ENCODE measurements at places on chromosomes 4 and X. TPM values are rescaled to one million over a fixed set of nuclear protein-coding genes. Genes with fewer than 3 reads are reported as not detected.

GRCh38 chrX:74536832-74537371, 77.5 kb downstream of the RLIM start:
- no peak for DNase-seq

- no peak for DNase-seq
Measured at GRCh38 chr4:4203688-4204400, 22.9 kb downstream of the OTOP1 start.

The CPXCR1 gene
- not detected for total RNA-seq

GRCh38 chr4:164304101-164304639, 449.8 kb upstream of the SMIM31 start:
- no peak for DNase-seq

DNA sequence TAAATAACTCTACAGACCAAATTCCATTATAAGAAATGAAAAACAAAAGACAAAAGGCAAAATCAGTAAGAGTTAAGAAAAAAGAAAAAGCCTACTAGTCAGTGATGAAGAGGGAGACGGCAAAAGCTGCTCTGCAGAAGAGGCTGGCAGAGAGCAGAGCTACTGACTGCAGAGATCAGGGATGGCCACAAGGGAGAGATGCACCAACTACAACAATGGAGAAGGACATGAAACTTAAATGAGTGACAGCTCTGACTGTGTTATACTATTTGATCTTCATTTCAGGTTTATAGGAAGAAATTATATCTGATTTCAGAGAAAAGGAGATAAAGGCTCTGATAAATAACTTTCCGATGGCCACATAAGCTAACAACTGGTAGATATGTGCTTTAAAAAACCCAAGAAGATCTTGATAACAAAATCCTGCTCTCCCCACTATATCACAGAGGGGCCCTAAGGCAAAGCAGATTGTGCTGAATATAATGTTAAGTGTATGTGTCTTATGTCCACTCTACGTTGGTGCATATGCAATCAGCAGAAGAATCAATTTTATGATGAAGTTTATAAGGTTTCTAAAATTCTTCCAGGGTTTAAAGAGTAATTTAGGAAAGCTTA, 58.4 kb upstream of the COX18 start:
- peak; percentile 26 for DNase-seq

GRCh38 chr4:1172228-1172851, at the start of gene SPON2:
Gene SPON2 (minus strand): TSS chr4:1172583.
- no peak for DNase-seq

The CT45A3 gene
- total RNA-seq, result not detected

DNA sequence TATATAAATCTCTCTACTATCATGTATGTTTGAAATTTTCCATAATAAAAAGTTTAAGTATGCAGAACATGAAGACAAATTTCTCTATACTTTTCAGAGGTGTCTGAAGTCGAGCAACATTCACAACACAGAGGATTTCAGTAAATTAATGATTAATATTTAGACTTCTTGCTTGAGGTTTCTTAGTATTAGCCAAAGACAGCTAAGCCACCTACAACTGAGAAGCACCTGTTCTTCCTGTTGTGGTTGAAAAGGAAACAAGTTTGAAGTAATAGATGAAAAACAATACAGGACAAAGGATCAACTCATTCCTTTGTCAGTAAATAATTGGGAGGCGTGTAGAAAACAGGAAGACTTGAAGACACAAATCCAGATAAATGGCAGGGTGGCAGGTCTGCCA, 21.1 kb downstream of the SCML1 start:
- no peak for DNase-seq

The SPANXN1 gene
- total RNA-seq, result not detected

DNA sequence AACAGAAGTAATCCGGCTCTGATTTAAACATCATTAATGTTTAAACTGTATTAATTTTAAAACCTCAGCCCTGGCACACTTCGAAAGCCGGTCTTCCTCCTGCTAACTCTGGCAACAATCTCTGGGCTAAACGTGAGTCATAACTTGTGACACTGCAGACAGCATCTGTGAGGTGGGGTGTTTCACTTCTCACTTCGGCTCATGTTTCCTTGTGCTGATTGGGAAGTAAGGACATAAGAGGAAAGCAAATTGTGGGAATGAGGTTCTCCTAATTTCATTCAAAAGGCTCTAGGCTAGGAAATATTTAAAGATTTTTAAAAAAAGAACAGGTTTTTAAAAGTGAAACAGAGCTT, 139.9 kb upstream of the USP9X start:
- DNase-seq, result peak; percentile 16

All from dermis microvascular lymphatic vessel endothelial cell (primary cell).